ENCODE measurements at places on chromosomes 4 and X.
A peak's percentile ranks its signal among the peaks of the same experiment; 100 is the strongest.

DNA sequence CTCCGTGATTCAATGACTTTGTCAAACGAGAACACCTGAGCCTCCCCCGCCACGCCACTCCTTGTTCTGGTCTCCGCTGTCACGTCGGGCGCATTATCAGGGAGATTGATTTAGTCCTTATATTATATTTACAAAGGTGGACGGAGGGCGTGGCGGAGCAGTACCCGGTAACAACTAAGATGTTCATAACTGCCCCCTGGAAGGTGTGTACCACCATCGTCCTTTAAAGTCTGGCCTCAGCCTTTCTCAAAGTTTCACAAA, 284.2 kb downstream of the PACRGL start:
- no peak for DNase-seq

GRCh38 chrX:116897526-116897925, 434.8 kb upstream of the CT83 start:
- DNase-seq: no peak

- DNase-seq: no peak
Observed at GRCh38 chr4:137851435-137851834, 319.1 kb upstream of the PCDH18 start.

DNA sequence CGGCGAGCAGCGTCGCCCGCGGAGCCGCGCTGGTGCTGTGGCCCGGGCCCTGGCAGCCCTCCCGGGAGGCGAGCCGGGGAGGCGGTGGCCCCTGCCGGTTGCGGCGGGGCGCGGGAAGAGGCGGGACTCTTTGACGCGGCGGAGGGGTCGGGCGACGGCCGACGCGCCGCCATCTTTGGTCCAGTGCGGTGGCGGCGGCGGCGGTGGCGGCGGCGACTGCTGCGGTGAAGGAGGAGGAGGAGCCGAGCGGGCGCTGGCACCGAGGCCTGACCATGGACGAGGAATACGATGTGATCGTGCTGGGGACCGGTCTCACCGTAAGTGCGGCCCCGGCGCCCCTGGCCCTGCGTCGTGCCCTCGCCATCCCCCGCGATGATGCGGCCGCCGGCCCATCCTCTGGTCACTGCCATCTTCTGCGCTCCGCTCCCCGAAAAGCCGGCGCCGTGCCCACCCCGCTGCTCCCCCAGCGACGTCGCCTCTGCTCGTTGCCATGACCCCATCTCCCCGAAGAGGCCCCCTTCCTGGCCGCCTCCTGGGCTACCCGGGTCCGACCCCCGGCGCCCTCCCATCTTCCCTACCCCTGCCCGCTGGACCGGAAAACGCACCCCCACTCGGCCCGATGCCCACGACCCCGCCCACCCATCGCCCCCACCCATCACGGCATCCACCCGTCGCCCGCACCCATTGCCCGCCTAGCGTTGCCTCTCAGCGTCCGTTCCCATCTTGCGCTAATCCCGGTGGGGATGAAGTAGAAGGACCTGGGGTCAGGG, at the start of gene GDI1:
Gene GDI1 (plus strand): TSS at position 172 of the 770 bp plus-strand sequence. CDS start 101 bp downstream, at position 273.
- peak; percentile 51 for DNase-seq

DNA sequence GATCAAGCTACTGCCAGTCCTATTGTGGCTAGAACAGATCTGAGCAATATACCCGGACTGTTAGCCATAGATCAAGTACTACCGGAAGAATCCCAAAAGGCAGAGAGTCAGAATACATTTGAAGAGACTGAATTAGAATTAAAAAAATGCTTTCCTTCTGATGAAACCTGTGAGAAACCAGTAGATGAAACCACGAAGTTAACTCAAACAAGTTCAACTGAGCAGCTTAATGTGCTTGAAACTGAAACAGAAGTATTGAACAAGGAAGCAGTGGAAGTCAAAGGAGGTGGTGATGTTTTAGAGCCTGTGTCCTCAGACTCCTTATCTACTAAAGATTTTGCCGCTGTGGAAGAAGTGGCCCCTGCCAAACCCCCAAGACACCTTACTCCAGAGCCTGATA, 46.8 kb downstream of the WDR44 start:
- DNase-seq: no peak

- DNase-seq: no peak
Observed at GRCh38 chr4:86974551-86974994, 39.8 kb downstream of the AFF1 start.

- no peak for DNase-seq
Observed at GRCh38 chrX:80879916-80880315, 70.2 kb upstream of the BRWD3 start.

DNA sequence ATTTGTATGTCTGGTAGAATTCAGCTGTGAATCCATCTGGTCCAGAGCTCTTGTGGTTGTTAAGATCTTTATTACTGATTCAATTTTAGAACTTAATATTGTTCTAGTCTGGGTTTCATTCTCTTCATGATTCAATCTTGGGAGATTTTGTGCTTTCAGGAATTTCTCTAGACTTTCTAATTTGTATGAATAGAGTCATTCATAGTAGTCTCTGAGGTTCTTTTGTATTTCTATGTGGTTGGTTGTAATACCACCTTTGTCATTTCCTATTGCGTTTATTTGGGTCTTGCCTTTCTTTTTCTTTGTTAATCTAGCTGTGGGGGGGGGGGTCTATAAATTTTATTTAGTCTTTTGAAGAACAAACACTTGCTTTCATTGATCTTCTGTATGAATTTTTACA, 824.8 kb upstream of the GALNTL6 start:
- no peak for DNase-seq

DNA sequence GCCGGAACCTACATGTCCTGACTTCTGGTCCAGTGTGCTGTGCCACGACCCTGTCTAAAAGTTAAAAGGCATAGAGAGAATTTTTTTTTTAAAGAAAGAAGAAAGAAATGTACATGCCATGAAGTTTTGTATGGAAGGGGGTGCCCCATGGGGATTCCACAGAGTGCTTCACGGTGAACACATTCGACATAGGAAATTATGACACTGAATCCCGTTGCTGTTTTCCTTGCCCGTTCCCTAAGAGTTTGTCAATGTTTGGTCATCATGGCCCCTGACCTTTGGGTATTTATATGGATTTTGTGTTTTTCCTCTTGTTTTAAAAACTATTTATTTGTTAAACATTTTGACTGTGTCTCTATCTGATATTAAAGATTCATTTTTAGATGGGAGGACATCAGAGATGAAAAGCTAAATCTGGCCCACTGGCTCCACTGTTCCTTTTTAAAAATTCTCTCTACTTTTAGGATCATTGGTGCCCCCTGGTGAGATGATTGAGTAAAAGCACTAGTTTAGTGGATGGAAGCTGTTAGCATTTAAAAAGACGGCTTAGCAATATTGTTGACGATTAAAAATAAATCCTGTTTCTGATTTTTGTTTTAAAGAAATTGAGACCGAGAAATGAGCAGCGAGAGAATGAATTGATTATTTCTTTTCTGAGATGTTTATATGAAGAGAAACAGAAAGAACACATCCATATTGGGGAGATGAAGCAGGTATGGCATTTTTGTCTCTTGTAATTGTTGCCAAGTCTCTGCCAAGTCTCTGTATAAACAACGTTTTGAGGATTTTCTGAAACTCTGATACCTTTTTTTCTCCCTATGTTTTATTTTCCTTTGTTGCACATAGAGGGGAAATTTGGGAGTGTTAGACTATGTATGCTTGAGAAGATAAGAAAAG, 75.0 kb downstream of the PTTG2 start:
- no peak for DNase-seq

GRCh38 chr4:1195109-1195671, 22.8 kb upstream of the SPON2 start:
- DNase-seq: no peak

DNA sequence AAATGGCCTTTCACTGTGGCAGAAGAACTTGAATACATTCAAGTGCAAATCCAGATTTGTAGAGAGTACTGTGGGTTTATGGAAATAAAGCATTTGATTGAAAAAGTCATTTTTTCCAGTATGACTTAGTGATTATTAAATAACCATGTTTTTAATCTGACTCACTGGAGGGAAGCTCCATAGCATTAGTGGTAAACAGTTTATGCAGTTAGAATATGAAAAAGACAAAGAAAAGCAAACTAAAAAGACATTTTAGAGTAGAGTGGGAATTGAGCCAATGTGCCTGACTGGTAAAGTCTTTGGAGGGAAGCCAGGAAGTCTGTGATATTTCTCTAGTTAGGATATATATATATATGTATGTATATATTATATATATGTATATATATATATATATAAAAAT, 53.4 kb downstream of the FAT4 start:
- no peak for DNase-seq

- no peak for DNase-seq
Observed at GRCh38 chr4:57591073-57591472, 480.9 kb upstream of the IGFBP7 start.

DNA sequence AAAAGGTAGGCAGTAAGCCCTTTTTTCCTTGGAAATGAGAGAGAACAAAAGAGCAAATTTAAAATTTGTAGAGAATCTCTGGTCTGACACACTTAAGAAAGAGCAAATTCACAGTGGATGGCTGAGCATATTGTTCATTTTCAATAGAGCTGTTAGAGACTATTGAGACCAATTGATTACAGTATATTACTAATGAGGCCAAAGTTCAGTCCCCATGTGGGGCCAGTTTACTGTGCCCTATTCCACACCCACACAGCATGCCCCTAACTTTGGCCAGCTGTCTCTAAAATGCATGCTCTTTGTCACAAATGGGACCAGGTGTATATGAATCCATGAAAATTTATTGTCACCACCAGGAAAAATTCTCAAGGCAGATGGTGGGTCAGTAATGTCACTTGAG, 470.5 kb downstream of the PCDH7 start:
- no peak for DNase-seq

DNA sequence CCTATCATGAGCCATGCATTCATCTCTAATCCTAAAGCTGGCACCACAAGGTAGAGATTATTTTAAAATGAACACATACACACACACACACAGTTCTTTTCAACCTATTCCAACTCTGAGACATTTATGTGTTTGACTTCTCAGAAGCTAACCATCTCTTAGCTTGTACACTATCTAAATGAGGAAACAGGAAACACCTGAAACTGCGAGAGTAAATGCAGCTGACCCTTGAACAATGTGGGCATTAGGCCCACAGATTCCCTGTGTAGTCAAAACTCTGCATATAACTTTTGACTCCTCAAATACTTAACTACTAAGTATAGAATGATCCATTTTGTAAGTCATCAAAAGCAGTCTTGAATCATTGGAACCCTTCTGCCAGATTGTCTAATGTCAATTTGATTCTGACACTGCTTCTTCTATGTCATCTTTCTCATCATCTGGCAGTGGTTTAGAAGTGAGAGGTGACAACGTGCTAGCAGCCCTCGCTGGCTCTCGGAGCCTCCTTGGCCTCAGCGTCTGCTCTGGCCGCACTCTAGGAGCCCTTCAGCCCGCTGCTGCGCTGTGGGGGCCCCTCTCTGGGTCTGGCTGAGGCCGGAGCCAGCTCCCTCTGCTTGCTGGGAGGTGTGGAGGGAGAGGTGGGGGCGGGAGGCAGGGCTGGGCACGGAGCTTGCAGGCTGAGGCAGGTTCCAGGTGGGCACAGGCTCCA, 21.4 kb upstream of the IL15 start:
- no peak for DNase-seq

DNA sequence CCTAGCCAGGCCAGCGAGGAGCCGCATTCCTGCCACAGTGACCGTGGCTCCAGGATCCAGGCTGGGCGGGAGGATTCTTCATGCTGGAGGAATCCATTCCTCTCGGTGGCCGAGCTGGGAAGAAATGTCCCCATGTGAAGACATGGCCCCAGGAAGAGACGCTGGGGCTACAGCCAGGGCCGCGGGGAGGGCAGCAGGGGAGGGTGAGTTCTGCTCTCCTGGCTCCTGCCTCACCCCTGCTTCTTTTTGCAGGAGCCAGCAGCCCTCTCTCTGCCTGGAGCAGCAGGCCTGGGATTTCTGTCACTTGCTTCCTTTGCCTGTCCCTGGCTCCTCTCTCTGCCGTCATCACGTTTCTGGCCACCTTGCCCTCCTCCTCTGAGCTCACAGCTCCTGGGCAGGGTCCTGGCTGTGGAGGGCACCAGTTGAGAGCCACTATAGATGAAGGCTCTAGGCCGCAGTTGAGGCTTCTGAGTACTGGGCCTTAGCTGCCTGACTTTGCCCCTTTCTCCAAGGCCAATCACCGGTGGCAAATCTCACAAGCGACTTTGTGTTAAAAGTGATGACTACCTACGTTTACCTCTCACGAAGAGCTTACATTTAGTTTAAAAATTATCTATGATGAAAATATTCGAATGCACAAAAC, 48.3 kb downstream of the ENPP6 start:
- no peak for DNase-seq

DNA sequence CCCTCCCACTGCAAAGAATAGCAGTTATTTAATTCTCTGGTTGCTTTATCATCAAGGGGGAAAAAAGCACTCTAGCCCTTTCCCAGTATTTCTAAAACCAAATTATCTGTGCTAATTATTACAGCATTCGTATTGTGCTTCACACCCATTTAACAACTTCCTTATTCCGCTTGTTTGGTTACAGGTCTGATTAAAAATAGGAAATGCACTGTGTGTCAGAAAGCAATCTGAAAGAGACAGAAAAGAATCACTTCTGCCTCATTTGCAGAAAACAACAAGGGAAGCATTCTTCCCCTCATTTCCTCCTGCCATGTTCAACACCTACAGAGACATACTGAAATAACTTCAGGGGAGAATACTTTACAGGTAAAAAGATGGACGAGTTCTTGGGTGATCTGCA, 114.9 kb upstream of the MAP3K15 start:
- DNase-seq: no peak

- DNase-seq: no peak
Observed at GRCh38 chr4:8837181-8837841, 34.3 kb downstream of the HMX1 start.

DNA sequence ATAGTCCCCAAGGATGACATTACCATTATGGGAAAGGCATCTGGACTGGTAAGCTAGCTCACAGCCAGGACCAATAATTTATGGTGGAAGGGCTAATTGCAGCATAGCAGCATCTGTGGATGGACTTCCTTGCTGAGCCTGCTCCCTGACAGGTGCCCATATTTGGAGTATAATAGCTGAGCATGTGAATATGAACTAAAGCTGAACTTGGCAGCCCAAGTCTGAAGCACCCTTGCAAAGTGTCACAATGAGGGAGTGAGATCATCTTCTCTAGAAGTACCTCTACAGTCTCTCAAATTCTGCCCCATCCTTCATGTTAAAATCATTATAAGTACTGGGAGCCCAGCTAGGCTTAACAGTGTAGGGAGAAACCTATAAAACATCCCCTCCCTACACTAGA, 128.2 kb upstream of the INPP4B start:
- DNase-seq: no peak

- DNase-seq: no peak
Observed at GRCh38 chr4:38980903-38981676, 51.1 kb downstream of the TMEM156 start.

DNA sequence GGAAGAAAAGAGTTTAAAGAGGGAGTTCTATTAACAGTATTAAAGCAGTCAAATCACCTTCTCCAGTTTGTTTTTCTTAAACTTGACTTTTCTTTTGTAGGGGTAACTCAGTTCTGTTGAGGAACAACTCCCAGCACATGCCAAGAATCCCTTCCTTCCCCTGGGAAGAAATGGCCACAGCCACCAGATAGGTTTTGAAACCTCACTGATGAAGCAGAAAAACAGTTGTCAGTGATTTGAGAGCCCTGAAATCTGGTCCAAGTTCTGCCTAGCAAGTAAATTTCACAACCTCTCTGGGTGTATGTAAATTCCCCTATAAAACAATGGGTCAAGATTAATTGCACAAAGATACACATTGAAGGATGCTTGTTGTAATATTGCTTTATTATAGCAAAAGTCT, 167.1 kb downstream of the DHX15 start:
- DNase-seq: no peak

GRCh38 chr4:189200353-189200752, 740.3 kb upstream of the FRG1 start:
- DNase-seq: no peak
